ENCODE measurements at places on chromosomes 1 and 21. TPM values are rescaled to one million over a fixed set of nuclear protein-coding genes. Genes with fewer than 3 reads are reported as not detected.

DNA sequence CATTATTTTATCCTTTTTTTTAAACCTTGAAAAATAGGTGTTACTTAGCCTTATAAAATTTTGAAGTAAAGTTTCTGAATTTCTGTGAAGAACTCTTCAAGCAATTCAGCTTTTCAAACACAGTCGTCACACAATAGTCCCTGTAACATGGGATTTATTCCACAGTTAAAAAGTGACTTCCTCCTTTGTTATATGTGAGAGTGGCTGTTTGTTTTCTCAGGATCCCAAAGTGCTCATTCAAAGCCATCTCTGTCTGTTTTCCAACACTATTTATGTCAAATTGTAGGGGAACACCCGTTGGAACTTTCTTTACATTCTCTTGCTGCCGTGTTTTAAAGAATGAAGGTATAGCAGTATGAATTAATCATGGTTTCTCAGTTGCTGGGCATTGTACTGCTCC, 80.8 kb upstream of the GPR52 start:
- DNase-seq = no peak

GRCh38 chr1:198880818-198881597, 242.2 kb downstream of the PTPRC start:
- peak; percentile 41 for DNase-seq

DNA sequence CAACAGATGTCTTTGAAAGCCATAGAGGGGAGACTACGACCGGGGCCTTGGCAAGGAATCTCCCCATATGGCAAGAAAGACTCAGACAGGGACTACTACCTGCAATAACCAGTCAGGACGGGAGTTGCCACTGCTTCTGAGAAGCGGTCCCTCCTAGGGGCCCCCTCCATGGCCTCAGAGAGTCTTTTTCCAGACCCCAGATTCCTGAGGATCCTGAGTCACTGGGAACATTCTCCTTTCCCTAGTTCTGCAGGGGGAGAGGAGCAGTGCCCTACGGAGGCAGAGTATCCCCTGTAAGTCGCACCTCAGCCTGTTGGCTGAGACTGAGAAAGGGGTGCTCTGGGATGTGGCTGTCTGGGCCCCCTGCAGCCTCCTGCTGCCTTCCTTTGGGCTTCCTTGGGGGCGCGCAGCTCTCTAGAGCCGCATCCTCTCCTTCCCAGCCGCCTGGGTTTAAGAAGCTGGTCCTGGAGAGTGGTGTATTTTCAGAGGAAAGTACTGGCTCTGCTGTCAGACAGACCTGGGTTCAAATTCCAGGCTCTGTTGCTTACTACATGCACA, 7.8 kb downstream of the GLIS1 start:
- DNase-seq = no peak

The APCS gene
- total RNA-seq = not detected

The FLG2 gene
- not detected for total RNA-seq

The RAB25 gene
- total RNA-seq = 0.95 TPM

Data from activated T-cell treated with anti-CD3 and anti-CD28 coated beads, Interleukin-2, amount 50 U/mL, for 72 hours (primary cell).